ENCODE measurements at places on chromosomes 3 and 15.

DNA sequence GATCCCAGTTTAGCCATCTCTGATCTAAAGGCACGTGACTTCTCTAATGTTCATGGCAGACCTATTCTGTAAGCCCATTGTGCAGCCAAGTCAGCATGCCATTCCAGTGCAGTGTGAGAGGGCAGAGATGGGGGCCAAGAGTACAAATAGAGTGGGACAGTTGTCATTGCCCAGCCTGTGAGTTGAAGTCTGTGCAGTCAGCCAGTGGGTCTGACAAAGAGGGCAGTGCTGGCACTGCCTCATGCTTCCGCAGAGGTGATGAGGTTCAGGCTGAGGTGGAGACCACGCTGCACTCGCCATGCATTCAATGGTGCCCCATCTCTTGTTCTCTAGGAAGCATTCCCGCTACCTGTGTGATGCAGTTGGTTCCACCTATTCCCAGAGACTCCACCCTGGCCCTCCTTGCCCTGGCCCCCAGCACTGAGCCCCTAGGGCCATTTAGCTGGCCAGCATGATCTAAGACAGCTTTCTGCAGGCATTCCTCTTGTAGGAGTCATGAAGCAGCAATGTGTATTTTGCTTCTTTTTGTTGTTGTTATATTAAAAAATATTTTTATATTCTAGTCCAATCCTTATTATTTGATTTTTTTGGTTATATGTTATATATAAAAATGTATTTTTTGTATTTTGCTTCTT lies 3.7 kb downstream of the MRAS start:
- no peak for DNase-seq

GRCh38 chr3:159928666-159929065 lies 60.0 kb upstream of the IL12A start:
- DNase-seq: no peak

GRCh38 chr3:125767641-125768040 lies 172.3 kb upstream of the OSBPL11 start:
- DNase-seq: no peak

DNA sequence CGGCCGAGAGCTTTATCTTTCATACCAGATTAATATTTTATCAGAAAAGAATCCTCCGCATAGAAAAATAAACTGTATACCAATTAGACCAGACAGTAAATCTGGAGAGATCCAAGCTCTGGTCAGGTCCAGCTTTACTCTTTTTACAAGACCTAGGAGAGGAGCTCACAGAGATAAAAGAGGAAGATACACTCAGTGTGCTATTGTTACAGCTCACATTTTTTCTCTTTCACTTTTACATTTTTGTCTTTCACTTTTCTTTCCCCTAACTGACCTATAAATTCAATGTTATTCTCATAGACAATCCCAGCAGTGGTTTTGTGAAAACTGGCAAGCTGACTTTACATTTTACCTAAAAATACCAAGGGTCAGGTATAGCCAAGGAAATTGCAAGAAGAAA lies 55.8 kb downstream of the GUCA1C start:
- DNase-seq: no peak

DNA sequence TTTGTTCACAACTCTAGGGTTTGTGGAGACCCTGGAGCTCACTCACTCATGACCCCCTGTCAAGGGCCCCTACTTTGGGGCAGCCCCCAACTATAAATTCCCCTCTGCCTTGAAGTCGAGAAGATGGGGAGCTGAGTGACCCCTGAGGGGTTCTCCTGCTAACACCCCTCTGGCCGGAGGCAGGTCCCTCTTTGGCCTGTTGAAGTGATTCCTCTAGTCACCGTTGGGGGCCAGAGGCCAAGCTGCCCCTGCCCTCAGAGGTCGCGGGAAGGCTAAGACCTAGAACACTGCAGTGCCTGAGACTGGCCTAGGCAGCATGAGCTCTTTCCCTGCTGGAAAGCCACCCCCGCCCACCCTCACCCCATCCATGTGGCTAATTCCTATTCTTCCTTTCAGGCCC lies 15.4 kb upstream of the SKOR1 start:
- no peak for DNase-seq

GRCh38 chr3:160893207-160893606 lies 137.2 kb downstream of the PPM1L start:
- no peak for DNase-seq

- no peak for DNase-seq
Measured at GRCh38 chr3:44363591-44363990, 25.0 kb downstream of the TCAIM start.

DNA sequence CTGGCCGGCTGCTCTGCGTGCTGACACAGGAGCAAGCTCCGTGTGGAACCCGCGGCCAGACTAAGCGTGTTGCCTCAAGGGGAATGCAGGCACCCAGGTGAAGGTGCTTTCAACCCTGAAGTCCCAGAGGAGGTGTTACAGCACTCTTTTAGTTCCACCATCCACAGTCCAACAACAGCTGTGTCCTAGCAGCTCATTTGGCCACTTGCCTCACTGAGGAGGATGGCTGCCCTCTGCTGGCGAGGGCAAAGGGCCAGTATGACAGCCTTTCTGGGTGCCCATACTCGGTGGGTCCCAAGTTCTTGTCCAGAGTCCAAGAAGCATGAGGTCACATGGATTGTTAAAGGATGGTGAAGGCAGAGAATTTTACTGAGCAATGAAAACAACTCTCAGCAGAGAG lies 87.8 kb downstream of the C3orf85 start:
- no peak for DNase-seq

DNA sequence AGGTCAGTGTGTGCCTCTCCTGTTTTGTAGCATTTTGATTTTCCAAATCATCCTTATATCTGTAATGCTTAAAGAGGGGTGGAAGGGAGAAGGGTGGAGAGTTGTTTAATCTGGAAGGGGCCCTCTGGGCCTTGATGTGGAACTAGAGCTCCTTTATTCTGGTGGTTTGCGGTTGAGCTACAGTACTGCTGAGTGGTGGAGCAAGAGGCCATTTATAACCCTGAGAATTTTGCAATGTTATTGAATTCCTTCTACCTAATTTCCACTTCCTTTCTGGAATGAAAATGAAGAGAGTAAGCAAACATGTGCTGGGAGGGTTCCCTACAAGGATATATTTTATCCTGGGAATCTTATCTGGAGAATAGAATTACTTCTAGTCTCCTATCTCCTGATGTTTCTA lies 35.3 kb upstream of the TUBGCP5 start:
- DNase-seq: peak; percentile 61

DNA sequence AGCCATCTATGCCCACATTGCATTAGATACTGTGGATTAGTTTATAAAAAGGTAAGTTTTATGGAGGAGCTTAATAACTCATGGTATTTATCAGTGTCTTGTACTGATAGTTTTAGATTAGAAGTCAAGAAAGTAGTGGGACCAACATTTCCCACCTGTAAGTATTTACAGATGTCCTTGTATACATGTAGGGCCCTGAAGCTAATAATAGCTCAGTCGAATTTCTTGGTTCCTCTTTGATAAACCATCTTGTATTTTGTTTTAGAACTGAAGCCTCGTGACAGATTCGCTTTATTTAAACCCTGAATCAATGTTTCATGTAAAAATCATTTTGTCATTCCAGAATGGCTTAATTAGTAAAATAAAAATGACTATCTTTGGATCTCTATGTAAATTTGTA lies 73.4 kb downstream of the CRYBG3 start:
- DNase-seq: no peak
